ENCODE measurements at places on chromosomes 2 and 18. TPM values are rescaled to one million over a fixed set of nuclear protein-coding genes. Genes with fewer than 3 reads are reported as not detected.

DNA sequence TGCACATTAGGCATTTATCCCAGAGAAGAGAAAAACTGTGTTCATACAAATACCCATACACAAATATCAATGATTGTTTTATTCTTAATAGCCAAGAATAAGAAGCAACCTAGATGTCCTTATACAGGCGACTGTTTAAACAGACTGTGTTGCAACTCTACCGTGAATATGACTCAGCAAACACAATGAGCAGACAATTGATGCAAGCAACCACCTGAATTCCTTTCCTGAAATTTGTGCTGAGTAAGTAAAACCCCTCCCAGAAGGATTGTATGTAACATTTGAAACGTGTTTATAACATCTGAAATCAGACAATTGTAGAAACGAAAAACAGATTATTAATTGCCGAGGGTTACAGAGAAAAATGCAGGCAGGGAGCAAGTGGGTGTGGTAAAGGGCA, 621.9 kb upstream of the SOX11 start:
- DNase-seq = no peak
- H3K36me3 ChIP-seq = no peaks in the 10 kb centered on the region
- no peak overlapping the region for H3K27ac ChIP-seq
- no peaks in the 10 kb centered on the region for H3K27me3 ChIP-seq

Gene UNC80
- 0.13 TPM for total RNA-seq

GRCh38 chr2:8376603-8377410, 305.0 kb upstream of the ID2 start:
- no peak overlapping the region for H3K27ac ChIP-seq
- H3K4me1 ChIP-seq = peaks cover 9% of the 10 kb centered on the region
- no peaks in the 10 kb centered on the region for H3K27me3 ChIP-seq
- no peaks in the 10 kb centered on the region for H3K36me3 ChIP-seq
- no peak for DNase-seq

DNA sequence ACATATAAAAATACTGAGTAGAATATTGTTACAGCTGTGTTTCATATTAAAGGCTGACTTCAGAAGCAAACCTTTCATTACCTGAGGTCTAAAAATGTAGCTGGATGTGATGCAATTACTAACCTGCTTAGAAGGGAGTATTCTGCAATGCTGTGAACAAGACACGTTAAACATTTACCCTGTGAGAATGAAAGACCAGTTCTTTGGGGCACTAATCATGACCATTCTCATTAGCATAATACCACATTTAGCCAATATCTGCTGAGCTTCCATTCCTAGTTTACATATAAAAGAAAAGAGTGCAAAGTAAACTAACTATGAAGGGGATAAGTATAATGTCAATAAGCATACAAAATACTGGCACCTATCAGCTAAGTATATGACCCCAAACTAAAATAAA, 784.0 kb upstream of the KLHL29 start:
- no peaks in the 10 kb centered on the region for H3K4me1 ChIP-seq
- no peak for DNase-seq
- H3K27ac ChIP-seq = no peak overlapping the region
- no peaks in the 10 kb centered on the region for H3K27me3 ChIP-seq

Gene DSC2
- total RNA-seq = 15.6 TPM

DNA sequence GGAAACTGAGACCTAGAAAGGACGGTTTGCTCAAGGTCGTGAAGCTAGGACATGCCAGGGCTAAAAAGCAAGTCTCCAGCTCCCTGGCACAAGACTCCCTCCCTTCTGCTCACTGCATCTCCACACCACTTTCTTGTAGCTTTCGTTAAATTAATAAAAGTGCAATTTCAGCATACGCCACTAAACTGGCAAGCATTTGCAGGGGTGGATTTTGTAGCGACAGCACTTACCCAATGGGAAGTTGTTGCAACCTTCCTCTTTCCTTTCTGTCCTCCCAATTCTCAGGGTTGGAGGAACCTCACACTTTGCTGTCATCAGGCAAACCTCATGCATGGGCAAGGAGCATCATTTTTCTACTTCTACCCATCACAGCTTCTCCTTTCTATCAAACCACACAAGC, 7.4 kb upstream of the RHOB start:
- no peaks in the 10 kb centered on the region for H3K27me3 ChIP-seq
- DNase-seq = no peak
- H3K36me3 ChIP-seq = no peaks in the 10 kb centered on the region
- H3K4me1 ChIP-seq = peaks cover 27% of the 10 kb centered on the region
- peak overlapping the region; percentile 76 for H3K27ac ChIP-seq

- no peaks in the 10 kb centered on the region for H3K36me3 ChIP-seq
- H3K27me3 ChIP-seq = no peaks in the 10 kb centered on the region
- H3K4me3 ChIP-seq = no peak overlapping the region
- no peak overlapping the region for H3K27ac ChIP-seq
- no peak for DNase-seq
Measured at GRCh38 chr2:175571078-175571653, 389.7 kb upstream of the ATP5MC3 start.

Gene WDR35
- total RNA-seq = 16.5 TPM

Gene EN1
- total RNA-seq = not detected

Gene KIAA2012
- 0.74 TPM for total RNA-seq

DNA sequence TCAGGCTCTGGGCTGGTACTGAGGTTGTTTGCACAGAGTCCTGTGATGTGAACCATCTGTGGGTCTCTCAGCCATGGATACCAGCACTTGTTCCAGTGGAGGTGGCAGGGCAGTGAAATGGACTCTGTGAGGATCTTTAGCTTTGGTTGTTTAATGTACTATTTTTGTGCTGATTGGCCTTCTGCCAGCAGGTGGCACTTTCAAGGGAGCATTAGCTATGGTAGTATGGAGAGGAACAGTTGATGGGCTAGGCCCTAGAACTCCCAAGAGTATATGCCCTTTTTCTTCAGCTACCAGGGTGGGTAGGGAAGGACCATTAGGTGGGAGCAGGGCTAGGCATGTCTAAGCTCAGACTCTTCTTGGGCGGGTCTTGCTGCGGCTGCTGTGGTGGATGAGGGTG, 257.0 kb upstream of the GYPC start:
- DNase-seq = no peak
- H3K27ac ChIP-seq = no peak overlapping the region
- no peaks in the 10 kb centered on the region for H3K36me3 ChIP-seq
- no peaks in the 10 kb centered on the region for H3K27me3 ChIP-seq
- no peaks in the 10 kb centered on the region for H3K4me1 ChIP-seq

DNA sequence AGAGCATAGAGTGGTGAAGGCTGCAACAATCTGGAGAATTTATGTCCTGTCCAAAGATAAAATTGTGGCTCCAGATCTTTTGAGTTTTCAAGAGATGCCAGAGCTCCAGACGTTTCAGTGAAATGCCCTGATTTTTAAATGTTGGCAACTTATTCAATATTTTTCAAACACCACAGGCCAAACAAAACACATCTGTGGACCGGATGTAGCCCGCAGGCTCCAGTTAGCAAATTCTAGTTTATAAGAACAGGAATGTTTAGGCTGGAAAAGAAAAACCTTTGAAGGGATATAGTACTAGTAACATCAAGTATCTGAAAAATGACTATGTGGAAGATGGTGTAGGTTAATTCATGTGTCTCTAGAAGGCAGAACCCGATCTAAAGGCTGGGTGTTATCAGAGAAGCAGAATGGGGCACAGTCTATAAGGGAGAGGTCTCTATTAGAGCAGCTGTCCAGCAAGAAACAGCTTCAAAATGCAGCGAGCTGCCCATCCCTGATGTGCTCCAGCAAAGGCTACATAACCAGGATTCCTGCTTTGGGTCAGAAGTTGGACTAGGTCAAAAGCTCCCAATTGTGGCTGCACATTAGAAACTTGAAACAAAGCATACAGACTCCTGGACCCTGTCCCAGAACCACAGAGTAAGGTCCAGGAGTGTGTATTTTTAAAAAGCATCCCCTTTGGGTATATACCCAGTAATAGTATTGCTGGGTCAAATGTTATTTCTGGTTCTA, 105.9 kb downstream of the ANKRD44 start:
- H3K4me1 ChIP-seq = peaks cover 63% of the 10 kb centered on the region
- H3K36me3 ChIP-seq = no peaks in the 10 kb centered on the region
- peak overlapping the region; percentile 58 for H3K27ac ChIP-seq
- no peaks in the 10 kb centered on the region for H3K27me3 ChIP-seq

- H3K27ac ChIP-seq = no peak overlapping the region
- no peaks in the 10 kb centered on the region for H3K4me1 ChIP-seq
- no peak overlapping the region for H3K4me3 ChIP-seq
- no peak for DNase-seq
- H3K36me3 ChIP-seq = no peaks in the 10 kb centered on the region
- no peaks in the 10 kb centered on the region for H3K27me3 ChIP-seq
Measured at GRCh38 chr2:132646540-132647108, 23.4 kb downstream of the LYPD1 start.

GRCh38 chr18:63253428-63254372, 65.9 kb downstream of the BCL2 start:
- H3K27ac ChIP-seq = no peak overlapping the region
- no peak overlapping the region for H3K4me3 ChIP-seq
- DNase-seq = no peak
- peaks cover 6% of the 10 kb centered on the region for H3K4me1 ChIP-seq
- no peaks in the 10 kb centered on the region for H3K27me3 ChIP-seq

- no peaks in the 10 kb centered on the region for H3K36me3 ChIP-seq
- H3K4me3 ChIP-seq = no peak overlapping the region
- H3K27ac ChIP-seq = no peak overlapping the region
Measured at GRCh38 chr2:101388232-101388631, 929 bp upstream of the CREG2 start.

DNA sequence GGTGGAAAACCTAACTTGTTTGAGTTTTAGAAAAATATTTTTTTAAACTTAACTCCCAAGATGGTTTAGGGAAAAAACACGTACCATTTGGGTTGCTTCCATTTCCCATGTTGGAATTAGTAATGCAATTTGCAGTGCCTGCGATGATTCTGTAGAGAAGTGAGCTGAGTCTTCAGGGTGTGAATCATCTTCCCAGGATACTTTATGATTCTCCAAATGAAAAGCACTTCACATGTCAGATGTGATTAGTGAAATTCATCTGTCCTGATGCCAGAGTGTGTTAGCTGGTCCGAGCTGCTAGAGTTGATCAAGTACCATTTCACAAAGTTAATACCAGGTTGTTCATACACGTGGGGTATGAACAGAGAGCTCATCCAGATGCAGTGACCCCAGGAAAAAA, 59.1 kb downstream of the ACOXL start:
- H3K27ac ChIP-seq = no peak overlapping the region
- H3K36me3 ChIP-seq = no peaks in the 10 kb centered on the region
- H3K4me3 ChIP-seq = no peak overlapping the region
- no peak for DNase-seq

GRCh38 chr2:169294001-169294675, 68.2 kb downstream of the LRP2 start:
- H3K27me3 ChIP-seq = no peaks in the 10 kb centered on the region
- H3K4me1 ChIP-seq = no peaks in the 10 kb centered on the region
- no peak for DNase-seq
- no peaks in the 10 kb centered on the region for H3K36me3 ChIP-seq
- no peak overlapping the region for H3K27ac ChIP-seq
- no peak overlapping the region for H3K4me3 ChIP-seq

Gene IL36G
- not detected for total RNA-seq

- no peaks in the 10 kb centered on the region for H3K36me3 ChIP-seq
- H3K27ac ChIP-seq = no peak overlapping the region
- no peaks in the 10 kb centered on the region for H3K27me3 ChIP-seq
- no peaks in the 10 kb centered on the region for H3K4me1 ChIP-seq
- H3K4me3 ChIP-seq = no peak overlapping the region
Measured at GRCh38 chr2:220783671-220784070, 788.4 kb downstream of the EPHA4 start.

DNA sequence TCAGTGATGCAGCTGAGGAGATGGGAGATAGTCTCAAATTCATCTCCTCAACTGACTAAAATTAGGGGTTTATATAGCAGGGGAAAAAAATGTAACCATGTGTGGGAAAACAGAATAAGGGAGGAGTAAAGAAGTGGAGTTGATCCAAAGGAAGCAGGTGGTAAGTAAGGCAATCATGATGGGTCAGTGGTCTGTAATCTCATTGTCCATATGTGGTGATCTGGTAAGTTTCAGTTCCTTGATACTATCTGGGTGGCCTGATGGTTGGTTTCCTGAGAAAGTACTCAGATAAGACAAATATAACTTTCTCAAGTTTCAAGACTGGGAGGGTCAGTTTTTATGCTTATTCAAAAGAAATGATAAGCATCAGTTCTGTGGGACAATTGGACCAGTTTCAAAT, 312.3 kb upstream of the KCNJ3 start:
- no peak overlapping the region for H3K27ac ChIP-seq
- no peaks in the 10 kb centered on the region for H3K27me3 ChIP-seq
- H3K4me3 ChIP-seq = no peak overlapping the region
- no peak for DNase-seq
- no peaks in the 10 kb centered on the region for H3K36me3 ChIP-seq

Gene GAL3ST2
- 2.1 TPM for total RNA-seq

DNA sequence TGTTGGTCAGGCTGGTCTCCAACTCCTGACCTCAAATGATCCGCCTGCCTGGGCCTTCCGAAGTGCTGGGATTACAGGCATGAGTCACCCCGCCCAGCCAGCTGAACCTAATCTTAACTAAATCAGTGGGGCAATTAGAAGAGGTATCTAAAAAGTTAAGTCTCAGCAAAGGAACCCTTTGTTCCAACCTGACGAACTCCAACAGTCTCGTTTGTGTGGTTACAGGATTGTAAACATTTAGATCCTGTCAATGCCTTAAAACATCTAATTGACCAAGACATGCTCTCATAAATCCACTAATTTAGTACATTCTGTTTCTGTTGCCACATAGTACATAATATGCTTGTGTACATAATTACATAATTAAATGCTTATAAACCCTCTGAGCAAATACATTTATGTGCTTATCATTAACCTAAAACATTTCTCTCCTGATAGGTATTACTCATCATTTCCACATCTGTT, 31.1 kb upstream of the STK39 start:
- H3K4me1 ChIP-seq = no peaks in the 10 kb centered on the region
- H3K27me3 ChIP-seq = no peaks in the 10 kb centered on the region
- H3K27ac ChIP-seq = no peak overlapping the region

- no peak overlapping the region for H3K27ac ChIP-seq
- no peaks in the 10 kb centered on the region for H3K27me3 ChIP-seq
- H3K36me3 ChIP-seq = no peaks in the 10 kb centered on the region
- H3K4me1 ChIP-seq = no peaks in the 10 kb centered on the region
- DNase-seq = no peak
Measured at GRCh38 chr2:47725808-47726207, 57.1 kb upstream of the MSH6 start.

Gene CD28
- under 0.01 TPM for total RNA-seq

Gene WDR7
- 39.6 TPM for total RNA-seq

- H3K36me3 ChIP-seq = no peaks in the 10 kb centered on the region
- H3K27me3 ChIP-seq = no peaks in the 10 kb centered on the region
- no peak overlapping the region for H3K27ac ChIP-seq
- no peaks in the 10 kb centered on the region for H3K4me1 ChIP-seq
Measured at GRCh38 chr2:129483366-129483765, 496.1 kb upstream of the RAB6C start.

DNA sequence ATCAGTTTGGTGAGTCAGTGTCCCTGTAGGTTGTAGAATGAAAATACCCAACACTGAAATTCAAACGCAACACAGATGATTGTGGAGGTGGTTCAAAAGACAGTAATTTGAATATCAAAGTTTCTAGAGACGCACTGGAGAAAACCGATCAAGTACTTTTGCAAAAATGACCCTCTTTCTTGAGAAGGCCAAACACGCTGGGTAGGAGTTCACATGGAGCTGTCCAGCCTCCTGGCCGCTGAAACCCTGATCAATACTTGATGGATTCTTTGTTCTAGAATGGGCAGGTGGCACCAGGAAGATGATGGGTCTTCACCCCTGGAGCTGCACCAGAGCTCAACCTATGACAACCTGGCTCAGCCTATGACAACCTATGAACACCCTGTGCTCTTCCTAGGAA, 39.7 kb upstream of the UBE2F start:
- no peaks in the 10 kb centered on the region for H3K36me3 ChIP-seq
- no peak for DNase-seq
- peaks cover 7% of the 10 kb centered on the region for H3K4me1 ChIP-seq

All from upper lobe of left lung (tissue), 6 donors.